ENCODE measurements at places on chromosomes 1 and 21. TPM values are rescaled to one million over a fixed set of nuclear protein-coding genes. Genes with fewer than 3 reads are reported as not detected.

The RSPO1 gene
- total RNA-seq: not detected

The SLC5A9 gene
- not detected for total RNA-seq

The TPTE gene
- total RNA-seq: not detected

The SLC39A1 gene
- 40.2 TPM for total RNA-seq

The NBPF12 gene
- 9.9 TPM for total RNA-seq

The HUNK gene
- 3.1 TPM for total RNA-seq

The GPR25 gene
- not detected for total RNA-seq

The GJB5 gene
- not detected for total RNA-seq

The OLFML2B gene
- 29.7 TPM for total RNA-seq

The MIXL1 gene
- total RNA-seq: not detected

The PGLYRP3 gene
- total RNA-seq: not detected

The CLDN17 gene
- total RNA-seq: not detected

The DMBX1 gene
- not detected for total RNA-seq

The FAM151A gene
- not detected for total RNA-seq

The CLEC20A gene
- total RNA-seq: not detected

The MEX3A gene
- total RNA-seq: 6.8 TPM

The DUSP10 gene
- 28.2 TPM for total RNA-seq

The NTRK1 gene
- 0.52 TPM for total RNA-seq

The ALX3 gene
- total RNA-seq: not detected

The RLF gene
- total RNA-seq: 29.2 TPM

The PDZK1 gene
- under 0.01 TPM for total RNA-seq

The CCDC181 gene
- 0.52 TPM for total RNA-seq

The DIPK1A gene
- total RNA-seq: 5.7 TPM

The SLAMF8 gene
- total RNA-seq: 1.6 TPM

The FALEC gene
- total RNA-seq: not detected

The RAB25 gene
- total RNA-seq: not detected

The CDCA8 gene
- total RNA-seq: 0.52 TPM

The F5 gene
- 1.0 TPM for total RNA-seq

The CRNN gene
- total RNA-seq: not detected

The GLRX2 gene
- 4.7 TPM for total RNA-seq

The XCL2 gene
- total RNA-seq: not detected

The KRTAP19-1 gene
- total RNA-seq: not detected

The SDHB gene
- 163 TPM for total RNA-seq

The LCE2A gene
- total RNA-seq: not detected

The NAV1 gene
- total RNA-seq: 11.0 TPM

The PPIH gene
- 23.5 TPM for total RNA-seq

The HRNR gene
- not detected for total RNA-seq

The CD1D gene
- 1.0 TPM for total RNA-seq

The ASCL5 gene
- total RNA-seq: not detected

The HOOK1 gene
- total RNA-seq: 1.0 TPM

The GSTM1 gene
- total RNA-seq: 16.7 TPM

The SUSD4 gene
- total RNA-seq: 4.7 TPM

The AZIN2 gene
- 5.7 TPM for total RNA-seq

The ANGPTL3 gene
- not detected for total RNA-seq

Data from skeletal muscle tissue (tissue), 5 donors.